Stimulated activated CD8-positive, alpha-beta memory T cell treated with anti-CD3 and anti-CD28 coated beads, Interleukin-2, amount 100 ng/mL, for 1 hour (primary cell): ENCODE measurements at places on chromosomes 1 and 21.

- DNase-seq, result no peak
Observed at GRCh38 chr1:162498496-162498810, 835 bp downstream of the UHMK1 start.

DNA sequence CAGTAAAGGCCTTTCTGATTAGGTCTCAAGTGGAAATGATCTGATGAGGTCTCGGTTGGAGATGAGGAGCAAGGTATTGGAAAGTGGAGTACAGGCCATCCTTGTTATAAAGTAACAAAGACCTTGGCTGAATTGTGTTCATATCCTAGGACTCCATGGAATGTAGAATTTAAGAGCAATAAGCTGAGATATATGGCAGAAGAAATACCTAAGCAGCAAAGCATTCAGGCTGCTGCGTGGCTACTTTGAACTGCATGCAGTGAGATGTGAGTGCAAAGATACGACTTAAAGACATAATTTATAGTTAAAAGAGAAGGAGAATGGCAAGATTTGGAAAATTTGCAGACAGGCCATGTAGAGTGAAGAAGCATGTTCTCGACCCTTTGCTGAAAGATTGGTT lies 11.2 kb upstream of the XPR1 start:
- DNase-seq, result no peak

DNA sequence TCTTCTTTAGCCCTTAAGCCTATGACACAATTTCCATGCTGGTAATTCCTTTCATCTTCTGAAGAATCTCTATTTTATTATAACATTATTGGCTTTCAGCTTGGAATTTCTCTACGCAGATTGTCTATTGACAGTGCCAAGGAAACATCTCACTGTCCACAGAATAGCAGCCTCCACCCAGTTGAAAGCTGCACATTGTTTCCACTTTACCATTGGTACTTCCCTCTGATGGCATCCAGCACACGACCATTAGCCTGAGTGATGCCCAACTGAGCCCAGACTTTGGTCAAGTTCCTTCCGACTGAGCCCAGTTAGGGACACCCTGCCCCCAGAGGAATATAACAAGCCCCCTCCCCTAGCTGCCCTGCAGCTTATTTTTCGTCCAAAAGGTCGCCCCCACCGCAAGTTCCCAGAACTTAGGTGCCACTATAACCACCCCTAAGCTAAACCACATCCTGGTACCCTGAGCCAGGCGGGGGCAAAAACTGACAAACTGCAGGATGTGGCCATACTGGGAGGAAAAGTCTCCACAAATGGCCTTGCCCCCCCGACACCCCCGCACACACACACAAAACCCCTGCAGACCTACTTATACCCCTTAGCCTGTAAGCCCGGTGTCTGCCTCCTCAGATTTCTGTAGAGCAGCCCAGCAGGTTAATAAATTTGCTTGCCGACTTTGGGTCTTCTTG lies 13.2 kb downstream of the GBP5 start:
- no peak for DNase-seq

GRCh38 chr1:179493323-179493722 lies 82.4 kb downstream of the NPHS2 start:
- DNase-seq, result no peak

DNA sequence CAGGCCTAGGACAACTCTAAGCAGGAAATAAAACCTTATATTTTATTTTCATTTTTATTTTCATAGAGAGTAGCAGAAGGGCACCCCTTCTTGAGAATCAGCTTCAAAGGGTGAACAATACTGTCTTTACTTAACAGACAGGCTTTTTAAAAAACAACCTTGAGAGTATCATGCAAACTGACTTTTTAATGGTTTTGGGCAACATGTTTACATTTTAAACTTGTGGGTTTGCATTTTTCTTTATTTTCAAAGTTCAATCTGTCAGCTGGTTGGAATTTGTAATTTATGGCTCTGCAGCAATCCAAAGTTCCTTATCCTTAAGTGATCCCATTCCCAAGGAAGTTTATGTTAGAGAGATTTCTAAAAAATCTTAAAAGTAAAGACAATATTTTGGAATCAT lies 392.3 kb upstream of the ADAMTS5 start:
- DNase-seq, result no peak

DNA sequence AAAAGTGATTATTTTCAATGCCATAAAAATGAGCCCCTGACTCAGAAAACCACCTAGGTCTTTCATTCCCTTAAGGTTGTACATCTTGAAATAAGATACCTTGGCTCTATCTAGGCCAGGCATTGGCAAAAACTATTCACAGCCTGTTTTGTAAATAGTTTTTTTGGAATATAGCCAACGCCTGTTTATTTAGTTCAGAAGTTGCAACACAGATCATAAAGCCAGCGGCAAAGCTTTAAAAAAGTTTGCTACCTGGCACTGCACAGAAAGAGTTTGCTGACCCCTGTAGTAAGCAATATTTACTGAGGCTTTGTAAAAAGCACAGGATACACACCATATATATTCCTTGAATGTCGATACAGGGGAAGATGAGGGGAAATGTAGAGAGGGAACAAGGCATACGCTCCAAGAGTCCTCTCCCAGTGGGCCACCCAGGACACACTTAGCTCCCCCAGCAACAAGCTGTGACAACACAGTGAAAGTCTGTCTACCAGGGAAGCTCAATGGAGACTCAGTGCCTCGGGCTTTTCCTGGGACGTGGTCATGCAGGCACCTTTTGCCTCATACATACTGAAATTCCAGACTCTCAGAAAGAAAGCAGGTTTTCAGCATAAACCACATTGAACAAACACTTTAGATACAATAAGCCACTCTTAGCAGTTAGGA lies 20.5 kb downstream of the TARBP1 start:
- no peak for DNase-seq

GRCh38 chr1:235270625-235271024 lies 57.4 kb downstream of the ARID4B start:
- no peak for DNase-seq

DNA sequence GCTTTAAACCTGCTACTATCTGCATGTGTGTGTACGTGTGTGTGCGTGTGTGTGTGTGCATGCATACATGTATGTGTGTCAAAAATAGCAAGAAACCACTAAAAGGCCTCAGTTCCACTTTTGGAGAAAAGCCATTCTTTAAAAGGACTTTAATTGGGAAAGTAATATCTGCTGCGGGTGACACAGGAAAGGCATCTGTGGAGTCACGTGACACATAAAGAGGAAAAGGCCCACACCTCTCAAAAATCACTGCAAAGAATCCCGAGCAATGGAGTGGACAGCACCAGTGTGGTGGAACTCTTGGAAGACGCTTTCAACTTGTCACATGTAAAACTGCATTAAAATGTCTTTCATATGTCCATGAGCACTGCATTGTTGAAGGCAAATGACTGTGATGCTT lies 63.6 kb downstream of the DSCAM start:
- no peak for DNase-seq

- no peak for DNase-seq
Observed at GRCh38 chr1:110393286-110393685, 2.5 kb upstream of the SLC16A4 start.

- DNase-seq, result no peak
Observed at GRCh38 chr21:27807596-27807995, 840.7 kb upstream of the ADAMTS5 start.

DNA sequence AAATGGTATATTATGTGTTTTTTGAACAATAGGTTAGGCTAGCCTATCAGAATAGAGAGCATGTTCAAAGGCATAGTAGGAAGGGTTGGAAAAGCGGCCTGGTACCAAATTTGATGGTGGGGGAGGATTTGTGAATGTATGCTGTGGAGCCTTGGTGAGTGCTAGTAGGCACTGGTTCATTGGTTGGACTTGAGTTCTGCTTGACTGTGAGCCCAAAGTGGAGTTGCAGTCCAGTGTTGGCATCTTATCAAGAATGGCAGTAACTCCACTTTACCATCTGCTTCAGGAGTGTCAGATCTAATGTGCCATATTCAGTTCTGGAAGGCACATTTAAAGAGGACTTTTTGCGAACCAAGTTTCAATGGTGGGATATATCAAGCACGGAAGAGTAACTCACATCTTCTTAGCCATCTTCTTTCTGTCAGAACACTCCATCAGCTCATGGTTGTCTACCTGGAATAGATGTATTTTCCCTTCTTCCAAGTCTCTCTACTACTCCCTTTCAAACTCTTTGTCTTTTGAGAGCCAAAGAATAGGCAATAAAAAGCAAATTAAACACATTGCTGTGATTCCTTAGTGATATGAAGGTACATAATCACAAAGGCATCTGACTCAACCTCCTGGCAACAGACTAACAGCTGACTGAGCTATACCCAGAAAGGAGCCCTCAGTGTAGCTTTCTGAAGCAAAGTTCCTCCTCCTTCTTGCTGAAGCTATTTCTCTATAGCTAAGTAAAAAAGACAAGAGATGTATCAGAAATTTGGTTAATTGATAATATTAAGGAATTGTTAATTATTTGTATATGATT lies 21.7 kb downstream of the LRRC8B start:
- DNase-seq, result no peak

DNA sequence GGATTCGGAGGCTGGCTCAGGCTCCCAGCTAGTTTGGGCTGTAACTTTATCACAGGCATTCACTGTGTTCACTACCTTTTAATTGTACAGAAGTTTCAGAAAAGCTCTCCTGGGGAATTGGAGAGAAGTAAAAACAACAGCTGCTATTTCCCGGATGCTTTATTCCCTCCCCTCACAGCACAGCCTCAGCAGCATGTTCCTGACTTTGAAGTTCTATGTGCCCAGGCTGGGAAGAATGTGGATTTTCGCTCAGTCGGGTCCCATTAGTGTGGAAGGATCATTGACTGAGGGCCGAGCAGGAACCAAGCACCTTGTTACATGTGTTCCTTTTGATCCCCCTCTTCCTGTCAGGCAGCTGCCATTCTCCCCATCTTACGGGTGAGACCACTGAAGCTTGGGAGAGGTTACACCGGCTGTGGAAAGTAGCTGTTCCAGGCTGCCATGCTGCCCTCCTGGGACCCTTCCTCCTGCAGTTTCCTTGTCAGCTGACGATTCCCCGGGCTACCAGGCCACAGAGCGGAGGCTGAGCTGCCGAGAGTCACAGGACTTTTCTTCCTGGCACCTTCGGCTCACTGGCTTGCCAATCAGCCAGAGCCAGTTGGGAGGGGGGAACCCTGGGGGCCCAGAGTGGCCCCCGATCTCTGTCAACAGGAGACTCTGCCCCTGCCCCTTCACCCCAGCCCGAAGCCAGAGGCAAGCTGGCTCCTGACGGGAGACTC lies 223.1 kb upstream of the TMEM51 start:
- DNase-seq, result no peak

GRCh38 chr1:158049853-158050252 lies 56.4 kb downstream of the KIRREL1 start:
- DNase-seq, result no peak

GRCh38 chr1:40256401-40257084 lies 1.5 kb upstream of the ZMPSTE24 start:
- no peak for DNase-seq

- no peak for DNase-seq
Observed at GRCh38 chr1:23483321-23484252, at the start of gene ASAP3. TSS of gene ASAP3 (minus strand) at chr1:23484179. CDS start at chr1:23484133, 46 bp downstream.

- DNase-seq, result no peak
Observed at GRCh38 chr1:75785320-75785982, 605 bp upstream of the RABGGTB start.

GRCh38 chr1:234667600-234668576 lies 57.9 kb upstream of the IRF2BP2 start:
- no peak for DNase-seq

DNA sequence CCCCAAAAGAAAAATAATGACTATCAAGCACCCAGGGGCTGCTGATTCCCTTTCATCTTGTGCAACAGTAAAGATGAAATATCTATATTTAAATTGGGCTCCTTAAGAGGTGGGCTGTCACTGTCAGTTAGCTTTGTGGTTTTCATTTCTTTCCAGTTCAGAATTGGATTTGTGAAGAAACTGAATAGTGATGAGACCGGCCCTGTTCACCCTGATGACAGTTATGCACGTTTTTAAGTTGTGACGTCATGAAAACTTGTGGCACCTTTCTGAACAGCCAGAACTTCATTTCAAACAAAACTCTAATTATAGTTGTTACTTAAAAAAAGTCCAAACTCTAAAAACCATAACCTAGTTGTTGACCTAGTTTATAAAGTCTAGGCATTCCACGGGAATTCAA lies 125.9 kb downstream of the RUNX1 start:
- no peak for DNase-seq

GRCh38 chr21:31201144-31201543 lies 142.9 kb downstream of the TIAM1 start:
- no peak for DNase-seq

GRCh38 chr1:22163564-22163963 lies 20.7 kb upstream of the WNT4 start:
- DNase-seq, result no peak

GRCh38 chr1:37123276-37124115 lies 89.2 kb upstream of the GRIK3 start:
- no peak for DNase-seq

- DNase-seq, result no peak
Observed at GRCh38 chr1:162019446-162019845, 4.2 kb downstream of the OLFML2B start.

- no peak for DNase-seq
Observed at GRCh38 chr1:4006676-4007374, 106.8 kb upstream of the C1orf174 start.

- DNase-seq, result no peak
Observed at GRCh38 chr1:61171346-61171745, 89.0 kb downstream of the NFIA start.

DNA sequence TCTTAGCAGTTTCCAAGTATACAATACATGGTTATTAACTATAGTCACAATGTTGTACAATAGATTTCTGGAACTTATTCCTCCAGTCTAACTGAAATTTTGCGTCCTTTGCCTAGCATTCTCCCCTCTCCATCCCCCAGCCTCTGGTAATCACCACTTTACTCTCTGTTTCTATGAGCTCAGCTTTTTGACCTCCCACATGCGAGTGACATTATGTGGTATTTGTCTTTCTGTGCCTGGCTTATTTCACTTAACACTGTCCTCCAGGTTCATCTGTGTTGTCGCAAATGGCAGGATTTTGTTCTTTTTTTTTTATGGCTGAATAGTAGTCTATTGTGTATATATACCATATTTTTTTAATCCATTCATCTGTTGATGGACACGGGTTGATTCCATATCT lies 43.9 kb upstream of the CD101 start:
- no peak for DNase-seq

GRCh38 chr1:36542962-36543515 lies 60.3 kb upstream of the CSF3R start:
- DNase-seq, result no peak
